Endodermal cell (in vitro differentiated cells): ENCODE measurements at places on chromosomes 7 and 10.

GRCh38 chr7:78092331-78092730 lies 293.8 kb downstream of the PHTF2 start:
- no peaks in the 10 kb centered on the region for H3K4me1 ChIP-seq
- no peak overlapping the region for H3K4me3 ChIP-seq
- no peaks in the 10 kb centered on the region for H3K36me3 ChIP-seq
- H3K27me3 ChIP-seq: no peaks in the 10 kb centered on the region

GRCh38 chr10:113356794-113357680 lies 195.8 kb upstream of the HABP2 start:
- no peaks in the 10 kb centered on the region for H3K4me1 ChIP-seq
- H3K27ac ChIP-seq: no peak overlapping the region
- no peak for DNase-seq
- peaks cover 18% of the 10 kb centered on the region for H3K27me3 ChIP-seq

DNA sequence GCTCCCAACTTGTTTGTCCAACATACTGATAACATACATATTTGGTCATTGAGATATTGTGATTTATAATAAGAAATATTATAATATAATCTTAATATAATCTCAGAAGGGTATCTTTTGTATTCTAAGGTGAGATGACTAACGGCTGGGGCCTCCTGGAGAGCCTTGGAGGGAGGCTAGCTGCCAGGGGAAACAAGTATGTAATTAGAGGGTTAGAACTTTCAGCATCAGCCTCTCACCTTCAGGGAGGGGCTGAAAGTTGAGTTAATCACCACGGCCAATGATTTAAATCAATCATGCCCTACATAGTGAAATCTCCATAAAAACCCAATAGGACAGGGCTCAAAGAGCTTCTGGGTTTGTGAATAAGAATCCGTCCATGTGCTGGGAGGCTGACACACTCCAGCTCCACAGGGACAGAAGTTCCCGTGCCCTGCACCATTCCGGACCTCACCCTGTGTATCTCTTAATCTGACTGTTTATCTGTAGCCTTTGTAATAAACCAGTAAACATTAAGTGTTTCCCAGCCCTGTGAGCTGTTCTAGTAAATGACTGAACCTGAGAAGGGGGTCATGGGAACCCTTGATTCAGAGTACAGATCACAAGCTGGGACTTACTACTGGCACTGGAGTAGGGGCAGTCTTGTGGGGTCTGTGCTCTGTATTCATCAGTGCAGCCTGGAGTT lies 86.3 kb upstream of the STEAP1B start:
- no peak for DNase-seq
- H3K4me3 ChIP-seq: no peak overlapping the region
- peaks cover 6% of the 10 kb centered on the region for H3K4me1 ChIP-seq
- H3K36me3 ChIP-seq: no peaks in the 10 kb centered on the region
- H3K27me3 ChIP-seq: no peaks in the 10 kb centered on the region

DNA sequence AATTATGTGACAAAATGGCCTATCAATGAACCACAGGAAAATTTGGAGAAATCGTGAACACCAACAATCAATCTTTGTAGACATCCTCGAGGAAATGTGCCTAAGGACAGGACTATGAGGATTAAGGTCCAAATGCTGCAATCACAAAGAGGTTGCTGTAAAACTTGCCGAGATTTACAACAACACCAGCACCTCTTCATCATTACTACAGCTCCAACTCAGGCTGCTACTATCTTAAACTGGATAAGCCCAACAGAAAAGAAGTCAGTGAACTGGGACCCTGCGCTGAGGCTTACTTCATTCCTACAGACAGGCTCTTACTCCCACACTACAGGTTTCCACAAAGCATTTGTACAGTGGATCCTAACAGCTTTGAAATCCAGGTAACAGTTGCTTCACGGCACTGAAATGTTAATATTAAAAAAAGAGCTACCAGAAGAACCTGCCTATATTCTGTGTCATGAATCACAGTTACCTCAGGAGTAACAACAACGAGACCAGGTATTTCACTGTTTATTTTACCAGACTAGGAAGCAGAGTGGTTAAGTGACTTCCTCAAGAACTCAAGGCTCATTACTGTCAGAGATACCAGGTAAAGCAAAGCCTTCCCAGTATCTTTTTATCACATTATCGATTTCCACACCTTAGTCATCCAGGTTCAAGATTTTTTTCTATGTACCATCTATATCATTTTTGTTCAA lies 23.9 kb downstream of the CACUL1 start:
- peaks cover 30% of the 10 kb centered on the region for H3K4me1 ChIP-seq
- H3K27me3 ChIP-seq: no peaks in the 10 kb centered on the region
- DNase-seq: no peak
- H3K36me3 ChIP-seq: no peaks in the 10 kb centered on the region
